ENCODE measurements at places on chromosomes 13 and 19. TPM values are rescaled to one million over a fixed set of nuclear protein-coding genes. Genes with fewer than 3 reads are reported as not detected.

The ZNF222 gene
- 7.1 TPM for total RNA-seq

The WDR62 gene
- 13.7 TPM for total RNA-seq

The KASH5 gene
- total RNA-seq: not detected

DNA sequence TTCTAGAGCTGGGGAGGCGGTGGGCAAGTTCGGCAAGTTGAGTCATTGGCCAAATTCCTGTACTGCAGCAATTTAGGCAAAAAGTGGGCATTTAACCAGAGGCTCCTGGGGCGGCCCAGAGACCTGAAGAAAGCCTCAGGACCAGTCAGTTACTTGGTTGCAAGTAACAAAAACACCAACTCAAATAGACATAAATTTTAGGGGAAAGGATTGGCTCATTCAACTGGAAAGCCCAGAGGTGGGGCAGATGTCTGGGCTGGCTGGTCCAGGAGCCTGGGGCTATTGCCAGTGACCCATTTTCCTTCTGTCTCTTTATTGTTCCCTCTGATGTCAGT lies 97.1 kb downstream of the SIPA1L3 start:
- DNase-seq: no peak

The IGSF23 gene
- total RNA-seq: not detected

The HPN gene
- not detected for total RNA-seq

DNA sequence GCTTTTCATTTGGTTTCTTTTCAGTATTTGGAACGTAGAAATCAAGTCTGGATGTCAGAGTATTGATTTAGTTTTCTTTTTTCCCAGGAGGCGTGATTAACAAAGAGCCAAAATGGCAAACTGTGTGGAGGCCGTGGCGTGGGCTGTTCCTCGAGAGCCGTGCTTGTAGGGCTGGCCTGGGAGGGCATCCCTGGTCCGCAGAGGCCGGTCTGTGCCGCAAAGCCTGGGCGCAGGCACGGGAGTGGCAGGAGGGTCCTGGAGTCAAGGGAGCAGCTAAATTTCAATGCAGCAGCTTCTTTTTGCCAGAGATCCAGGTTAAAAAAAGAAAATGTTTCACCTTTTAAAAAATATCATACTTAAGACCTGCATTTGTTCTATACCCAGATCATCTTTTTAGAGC lies 13.1 kb upstream of the MCF2L start:
- DNase-seq: no peak

GRCh38 chr13:51887468-51887867 lies 25.7 kb downstream of the CCDC70 start:
- no peak for DNase-seq

DNA sequence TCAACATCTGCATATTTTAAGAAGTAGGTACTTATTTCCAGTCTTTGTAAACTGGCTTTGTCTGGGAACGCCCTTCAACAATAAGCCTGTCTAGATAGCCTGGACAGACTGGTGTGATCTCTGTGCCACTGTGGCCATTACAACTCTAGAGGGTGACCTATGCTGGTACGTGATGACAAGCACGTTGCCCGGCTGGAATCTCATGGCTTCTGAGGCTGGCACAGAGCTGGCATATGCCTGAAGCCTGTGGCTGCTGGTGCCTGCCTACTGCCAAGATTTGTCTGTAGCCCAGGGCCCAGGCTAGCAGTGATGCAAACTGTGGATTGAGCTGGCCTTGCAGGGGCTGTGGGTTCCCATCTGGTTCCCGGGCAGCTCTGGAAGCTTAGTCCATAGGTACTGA lies 34.0 kb downstream of the IGFL3 start:
- no peak for DNase-seq

- DNase-seq: no peak
These were observed 5.2 kb upstream of the IFT88 start for GRCh38 chr13:20561741-20562140.

DNA sequence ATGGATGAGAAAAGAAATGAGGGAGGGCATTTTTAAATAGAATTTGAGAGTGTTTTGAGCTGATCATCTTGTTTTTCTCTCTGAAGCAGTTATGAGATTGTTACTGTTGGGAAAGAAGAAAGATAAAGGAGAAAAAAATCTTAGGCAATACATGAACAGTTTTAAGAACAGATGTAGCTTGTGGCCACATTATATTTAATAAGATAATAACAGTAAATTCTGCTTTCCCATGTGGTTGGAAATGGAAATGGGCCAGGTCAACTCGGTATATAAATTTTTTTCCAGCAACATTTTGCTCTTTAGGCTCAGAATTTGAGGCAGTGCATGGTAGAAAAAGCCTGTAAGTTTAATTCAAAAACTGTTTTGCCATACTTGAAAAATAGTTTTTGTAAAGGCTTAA lies 118.7 kb downstream of the POSTN start:
- DNase-seq: no peak

DNA sequence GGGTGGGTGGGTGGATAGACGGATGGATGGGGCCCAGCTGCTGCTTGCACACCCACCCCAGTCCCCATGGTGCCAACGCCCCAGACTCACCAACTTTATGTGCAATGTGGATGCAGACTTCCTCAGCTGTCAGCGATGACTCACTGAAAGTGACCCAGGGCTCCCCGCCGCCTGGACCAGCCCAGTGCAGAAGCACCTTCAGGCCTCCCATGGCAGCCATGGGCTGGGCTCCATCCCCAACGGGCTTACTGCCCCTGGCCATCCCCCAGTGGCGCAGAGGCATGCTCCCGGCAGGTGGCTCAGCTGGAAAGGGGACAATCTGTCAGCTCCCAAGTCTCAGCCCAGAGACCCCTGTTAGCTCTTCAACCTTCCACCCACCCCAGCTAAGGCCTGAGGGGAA lies 2.2 kb downstream of the TYK2 start:
- no peak for DNase-seq

The CNMD gene
- total RNA-seq: not detected

DNA sequence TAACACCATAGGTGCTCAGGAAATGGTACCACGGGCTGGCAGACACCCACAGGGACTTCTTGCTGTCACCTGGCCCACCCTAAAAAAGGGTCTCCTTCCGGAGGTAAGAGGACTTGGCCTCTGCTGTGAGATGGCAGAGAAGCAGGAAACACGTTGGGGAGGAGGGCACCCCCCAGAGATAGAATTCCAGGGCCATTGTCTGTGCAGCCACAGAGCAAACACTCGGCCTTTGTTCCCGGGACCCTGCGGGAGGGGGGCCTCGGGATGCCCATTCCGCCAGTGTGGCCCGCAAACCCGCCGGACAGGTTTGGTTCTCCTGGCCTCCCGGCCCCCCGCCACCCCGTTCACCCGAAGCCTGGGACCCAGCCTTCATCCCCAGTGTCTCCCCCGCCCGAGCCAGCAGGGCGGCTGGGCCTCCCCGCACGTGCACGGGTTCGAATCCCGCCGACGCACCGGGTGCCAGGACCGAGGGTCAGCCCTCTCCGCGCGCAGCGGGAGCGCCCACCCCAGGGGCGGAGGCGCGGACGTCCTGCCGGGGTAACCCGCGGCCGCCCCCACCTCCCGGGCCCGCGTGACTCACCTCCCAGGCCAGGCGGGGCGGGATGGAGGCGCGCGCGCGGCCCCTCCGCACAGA lies 714 bp downstream of the PLPP2 start:
- DNase-seq: no peak

DNA sequence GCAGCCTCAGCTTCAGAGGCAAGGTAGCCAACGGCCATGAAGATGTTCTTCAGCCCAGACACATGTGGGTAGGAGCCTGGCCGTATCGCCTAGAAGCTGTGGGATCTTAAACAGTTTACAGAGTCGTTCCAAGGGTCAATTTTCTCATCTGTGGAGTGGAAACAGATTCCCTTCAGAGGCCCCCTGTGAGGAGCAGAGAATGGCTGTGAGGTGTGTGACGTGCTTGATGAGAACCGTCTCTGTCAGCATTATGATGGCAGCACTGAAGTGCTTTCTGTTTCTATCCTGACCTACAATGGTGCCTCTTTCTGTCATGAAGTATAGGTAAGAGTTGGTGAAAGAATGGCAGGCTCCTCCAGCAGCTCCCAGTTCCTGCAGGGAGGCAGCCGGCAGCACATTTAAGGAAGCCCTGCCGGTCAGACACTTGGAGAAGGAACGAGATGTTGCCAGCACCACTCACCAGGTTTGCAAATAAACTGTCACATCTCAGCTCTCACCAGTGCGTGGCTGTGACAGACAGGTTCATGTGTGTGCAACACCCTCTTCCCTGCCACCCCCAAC lies 277.3 kb downstream of the FOXO1 start:
- no peak for DNase-seq

GRCh38 chr19:49056101-49056901 lies 1.2 kb downstream of the CGB7 start:
- no peak for DNase-seq

GRCh38 chr13:96963786-96964475 lies 30.3 kb downstream of the OXGR1 start:
- DNase-seq: no peak

- DNase-seq: peak; percentile 15
These were observed 562.1 kb upstream of the PCDH9 start for GRCh38 chr13:67792151-67792676.

GRCh38 chr13:24678151-24678550 lies 2.1 kb upstream of the ATP12A start:
- DNase-seq: no peak

The SUCLA2 gene
- 42.6 TPM for total RNA-seq

DNA sequence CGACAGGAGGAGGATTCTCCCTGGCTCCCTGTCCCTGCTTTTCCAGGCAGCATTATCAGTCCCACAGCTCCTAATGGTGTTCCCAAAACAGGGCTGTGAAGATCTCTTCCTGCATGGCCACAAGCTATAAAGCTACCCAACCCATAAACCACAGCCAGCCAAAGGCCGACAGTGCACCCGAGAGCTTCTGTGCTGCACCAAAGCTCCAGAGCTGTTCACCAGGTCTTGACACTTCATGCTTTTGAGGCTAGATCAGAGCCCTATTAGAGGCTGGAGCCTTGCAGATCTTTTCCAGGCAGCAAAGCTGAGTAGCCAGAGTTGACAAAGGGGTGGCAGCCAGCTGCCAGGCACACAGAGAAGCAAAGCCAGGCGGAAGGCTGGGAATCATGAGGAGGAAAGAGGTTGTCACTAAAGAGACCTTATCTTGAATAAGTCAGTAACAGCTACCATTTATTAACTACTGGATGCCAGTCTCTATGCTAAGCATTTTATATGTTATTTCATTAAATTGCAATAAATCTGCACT lies 180.4 kb downstream of the KATNAL1 start:
- no peak for DNase-seq

The NFIX gene
- 5.2 TPM for total RNA-seq

DNA sequence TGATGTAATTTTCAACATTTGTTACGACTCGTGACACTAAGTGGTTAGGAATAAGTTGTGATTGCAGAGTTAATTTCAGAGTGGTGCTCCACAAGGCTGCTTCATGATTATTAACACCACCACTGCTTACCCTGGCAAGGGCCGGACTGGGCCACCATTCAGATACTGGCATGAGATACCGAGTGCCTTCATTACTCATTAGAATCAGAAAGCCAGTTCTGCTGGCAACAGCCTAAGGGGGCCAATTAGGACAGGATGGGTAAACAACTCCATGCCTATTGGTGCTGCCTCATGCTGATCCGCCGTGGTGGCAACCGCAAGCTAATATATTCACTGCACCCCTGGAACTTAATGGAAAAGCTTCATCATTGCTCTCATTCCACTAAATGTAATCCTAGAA lies 575.1 kb downstream of the EFNB2 start:
- DNase-seq: no peak

DNA sequence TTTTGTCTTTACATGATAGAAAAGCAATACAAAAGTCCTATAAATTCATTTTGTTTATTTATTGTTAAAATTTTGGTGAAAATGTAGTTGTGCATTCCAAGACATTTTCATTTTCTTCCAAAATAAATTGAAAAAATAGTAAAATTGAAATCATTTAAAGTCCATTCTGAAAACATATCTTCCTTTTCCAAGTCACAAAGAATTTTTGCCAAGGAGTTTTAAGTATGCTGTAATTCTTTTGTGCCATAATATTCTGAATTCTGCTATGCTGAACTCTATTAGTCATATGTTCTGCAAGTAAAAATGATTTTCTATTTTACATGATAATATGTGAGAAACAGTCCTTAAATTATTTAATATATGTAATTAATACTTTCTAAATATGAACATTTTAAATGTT lies 879.6 kb upstream of the SLC10A2 start:
- no peak for DNase-seq

The ZNF730 gene
- total RNA-seq: not detected

The KCNN4 gene
- total RNA-seq: 22.9 TPM

DNA sequence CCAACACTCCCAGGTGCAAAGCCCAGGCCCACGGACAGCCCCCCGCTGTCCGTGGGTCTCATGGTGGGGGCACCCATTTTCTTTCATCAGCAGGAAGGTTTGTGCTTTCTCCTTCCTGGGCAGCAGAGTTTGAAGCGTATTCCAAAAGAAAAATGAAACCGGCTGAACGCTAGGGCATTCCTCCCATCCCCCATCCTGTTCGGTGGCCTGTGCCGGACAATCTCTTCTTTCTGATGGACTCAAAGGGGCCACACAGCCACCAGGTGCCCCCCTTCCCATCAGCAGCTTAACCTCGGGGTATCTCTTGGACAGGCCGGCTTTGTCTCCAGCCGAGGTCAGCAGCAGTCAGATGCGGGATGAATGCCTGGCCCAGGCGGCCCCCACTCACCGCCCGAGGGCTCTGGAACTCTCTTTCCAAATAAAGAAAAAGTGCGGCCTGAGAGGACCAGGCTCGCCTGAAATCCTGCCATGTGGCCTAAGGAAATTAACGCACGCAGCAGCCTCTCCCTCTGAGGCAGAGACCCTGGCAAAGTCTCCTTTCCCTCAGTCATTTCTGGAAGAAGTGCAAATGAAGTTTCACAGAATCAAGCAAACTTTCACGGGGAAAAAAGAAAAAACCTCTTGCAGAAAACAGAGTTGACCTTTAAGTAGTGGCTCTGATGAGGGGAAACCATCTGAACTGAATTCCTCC lies 67.8 kb downstream of the RASA3 start:
- peak; percentile 29 for DNase-seq

DNA sequence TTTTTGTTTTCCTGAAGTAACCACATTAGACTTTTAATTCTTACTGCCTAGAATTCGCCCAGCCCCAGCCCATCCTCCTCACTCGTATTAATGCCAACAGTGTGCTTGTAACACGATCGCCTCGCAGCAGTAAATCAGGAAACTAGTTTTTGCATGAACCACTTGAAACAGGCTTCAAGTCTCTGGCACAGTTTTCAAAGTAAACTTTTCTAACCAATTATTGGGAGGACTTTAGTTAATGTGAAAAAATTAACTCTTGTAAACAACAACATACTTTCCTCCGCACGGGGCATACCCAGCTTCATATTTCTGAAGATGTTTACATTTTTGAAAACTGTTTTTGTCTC lies 39.2 kb downstream of the TNFRSF19 start:
- DNase-seq: no peak
